NCI-H1417 treated with DMSO at 0.1 percent for 48 hours (cell line): ENCODE measurements at places on chromosomes 3 and 15.

GRCh38 chr3:66136597-66136996 lies 84.2 kb upstream of the SLC25A26 start:
- DNase-seq = no peak

- no peak for DNase-seq
Observed at GRCh38 chr3:44330444-44330843, 8.1 kb upstream of the TCAIM start.

DNA sequence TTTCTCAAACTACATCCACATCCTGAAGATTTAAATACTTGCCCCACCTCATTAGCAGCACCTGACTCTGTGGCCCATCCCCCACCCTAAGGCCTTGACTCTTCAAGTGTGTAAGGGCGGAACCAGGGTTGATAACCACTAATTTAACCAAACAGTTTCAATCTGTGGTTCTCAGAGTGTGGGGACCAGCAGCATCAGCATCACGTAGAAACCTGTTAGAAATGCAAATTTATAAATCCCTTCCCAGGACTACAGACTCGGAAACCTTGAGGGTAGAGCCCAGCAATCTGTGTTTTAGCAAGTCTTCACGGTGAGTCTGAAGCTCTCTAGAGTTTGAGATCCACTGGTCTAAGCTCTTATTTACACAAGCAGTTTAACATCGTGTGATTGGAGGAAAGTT lies 12.4 kb downstream of the GNB4 start:
- no peak for DNase-seq

DNA sequence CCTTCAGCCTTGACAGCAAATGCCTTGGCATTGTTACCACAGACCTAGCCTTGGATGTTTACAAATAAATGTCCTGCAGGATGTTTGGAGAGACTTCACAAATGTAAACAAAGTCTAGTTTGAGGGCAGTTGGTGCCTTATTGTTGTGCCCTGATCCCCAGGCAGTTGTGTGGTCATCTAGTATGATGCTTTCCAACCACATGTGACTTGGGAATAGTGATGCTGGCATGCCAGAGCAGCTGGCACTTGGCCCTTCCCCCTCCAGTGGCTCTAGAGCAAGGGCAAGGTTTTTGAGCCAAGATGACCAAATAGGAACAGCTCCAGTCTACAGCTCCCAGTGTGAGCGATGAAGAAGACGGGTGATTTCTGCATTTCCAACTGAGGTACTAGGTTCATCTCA lies 258.2 kb downstream of the ADAMTS17 start:
- DNase-seq = no peak

GRCh38 chr15:89794627-89795241 lies 18.6 kb downstream of the MESP2 start:
- DNase-seq = no peak

DNA sequence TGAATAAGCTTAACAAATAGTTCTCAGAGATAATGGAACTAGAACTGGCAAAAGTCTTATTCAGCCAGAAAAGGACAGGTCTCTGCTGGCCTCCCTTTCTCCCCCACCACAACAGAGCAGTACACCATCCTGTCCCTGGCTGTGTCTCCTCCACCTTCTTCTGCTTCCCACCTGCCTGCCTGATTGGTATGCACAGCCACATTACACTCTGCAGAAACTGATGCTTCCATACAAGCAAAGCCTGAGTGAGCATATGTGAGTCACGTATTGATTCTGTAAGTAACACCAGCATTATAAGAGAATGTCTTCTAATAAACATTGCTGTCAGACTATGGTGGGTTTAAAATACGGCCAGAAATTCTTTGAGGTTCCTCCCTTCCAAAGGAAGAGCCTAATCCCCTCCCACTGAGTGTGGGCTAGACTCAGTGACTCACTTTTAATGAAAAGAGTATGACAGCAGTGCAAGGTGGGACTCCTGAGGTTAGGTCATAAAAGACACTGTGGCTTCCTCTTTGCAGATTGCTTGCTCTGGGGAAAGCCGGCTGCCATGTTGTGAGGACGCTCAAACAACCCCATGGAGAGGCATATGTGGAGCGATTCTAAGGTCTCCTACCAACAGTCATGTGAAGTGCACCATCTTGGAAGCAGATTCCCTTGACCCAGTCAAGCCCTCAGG lies 44.4 kb downstream of the ANXA2 start:
- no peak for DNase-seq

DNA sequence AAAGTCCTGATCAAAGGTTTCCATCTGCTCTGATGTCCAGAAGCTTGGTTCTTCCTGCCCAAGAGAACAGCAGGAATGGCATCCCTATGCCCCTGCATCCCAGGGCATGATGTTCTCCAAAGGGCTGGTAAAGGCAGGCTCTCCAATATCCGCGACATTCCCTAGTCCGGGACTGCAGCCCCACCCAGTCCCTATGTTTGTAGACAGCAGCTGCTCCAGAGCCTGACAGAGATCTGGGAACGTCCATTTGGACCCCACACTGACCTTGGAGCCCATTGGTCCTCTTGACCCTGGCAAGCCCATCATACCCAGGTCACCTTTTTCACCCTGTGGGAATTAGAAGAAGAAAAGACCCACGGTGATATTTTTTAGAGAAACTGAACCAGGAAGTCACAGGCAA lies 46.3 kb downstream of the COLQ start:
- DNase-seq = no peak

- DNase-seq = no peak
Observed at GRCh38 chr3:112984485-112984884, 6.3 kb upstream of the GTPBP8 start.

DNA sequence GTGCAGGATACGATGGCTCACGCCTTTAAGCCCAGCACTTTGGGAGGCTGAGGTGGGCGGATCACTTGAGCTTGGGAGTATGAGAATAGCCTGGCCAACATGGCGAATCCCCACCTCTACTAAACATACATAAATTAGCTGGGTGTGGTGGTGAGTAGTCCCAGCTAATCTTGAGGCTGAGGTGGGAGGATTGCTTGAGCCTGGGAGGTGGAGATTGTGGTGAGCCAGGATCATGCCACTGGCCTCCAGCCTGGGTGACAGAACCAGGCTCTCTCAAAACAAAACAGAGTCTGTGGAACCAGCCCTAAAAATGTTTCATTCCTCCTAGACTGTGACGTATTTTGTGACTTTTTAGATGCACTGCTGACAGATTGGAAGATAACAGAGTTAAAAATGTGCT lies 34.3 kb upstream of the RAD51 start:
- DNase-seq = no peak

DNA sequence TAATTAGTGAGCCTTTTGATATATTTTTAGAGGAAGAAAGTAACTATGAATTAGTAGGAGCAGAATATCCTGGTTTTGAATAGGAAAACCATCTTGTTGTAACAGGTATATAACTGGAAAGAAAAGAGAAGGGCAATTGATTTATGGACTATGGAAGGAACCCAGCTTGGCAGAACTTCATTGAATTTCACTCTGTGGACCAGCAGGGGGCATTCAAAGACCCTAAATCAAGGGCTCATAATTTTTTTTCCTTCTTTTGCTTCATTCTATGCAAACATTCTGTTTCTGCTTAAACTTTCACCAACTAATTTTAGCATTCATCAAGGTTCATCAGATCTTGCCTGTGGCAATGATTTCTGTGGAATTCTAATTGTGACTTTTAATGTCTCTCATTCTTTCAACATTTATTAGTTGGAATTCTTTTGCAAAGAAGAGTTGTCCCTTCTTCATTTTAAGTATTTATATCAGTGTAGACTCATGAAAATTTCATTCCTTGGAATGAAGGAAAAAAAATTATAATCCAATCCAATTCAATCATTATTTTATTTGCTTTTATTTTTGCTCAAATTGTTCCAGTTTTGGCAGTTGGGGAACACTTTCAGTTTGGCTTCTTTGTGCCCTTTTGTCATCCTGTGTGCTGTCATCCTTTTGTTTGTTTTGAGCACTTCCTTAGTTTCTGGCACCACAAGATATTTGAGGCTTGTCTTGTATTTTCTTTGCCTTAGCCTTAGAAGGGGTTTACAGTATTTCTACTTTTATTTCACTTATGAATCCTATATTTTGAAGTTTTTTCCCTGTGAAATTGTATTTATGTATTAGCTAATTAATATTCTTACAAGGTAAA lies 30.4 kb downstream of the NXPE3 start:
- no peak for DNase-seq
